ENCODE measurements at places on chromosomes 3 and 15.

GRCh38 chr3:192958219-192958872, 40.7 kb upstream of the MB21D2 start:
- DNase-seq: no peak

DNA sequence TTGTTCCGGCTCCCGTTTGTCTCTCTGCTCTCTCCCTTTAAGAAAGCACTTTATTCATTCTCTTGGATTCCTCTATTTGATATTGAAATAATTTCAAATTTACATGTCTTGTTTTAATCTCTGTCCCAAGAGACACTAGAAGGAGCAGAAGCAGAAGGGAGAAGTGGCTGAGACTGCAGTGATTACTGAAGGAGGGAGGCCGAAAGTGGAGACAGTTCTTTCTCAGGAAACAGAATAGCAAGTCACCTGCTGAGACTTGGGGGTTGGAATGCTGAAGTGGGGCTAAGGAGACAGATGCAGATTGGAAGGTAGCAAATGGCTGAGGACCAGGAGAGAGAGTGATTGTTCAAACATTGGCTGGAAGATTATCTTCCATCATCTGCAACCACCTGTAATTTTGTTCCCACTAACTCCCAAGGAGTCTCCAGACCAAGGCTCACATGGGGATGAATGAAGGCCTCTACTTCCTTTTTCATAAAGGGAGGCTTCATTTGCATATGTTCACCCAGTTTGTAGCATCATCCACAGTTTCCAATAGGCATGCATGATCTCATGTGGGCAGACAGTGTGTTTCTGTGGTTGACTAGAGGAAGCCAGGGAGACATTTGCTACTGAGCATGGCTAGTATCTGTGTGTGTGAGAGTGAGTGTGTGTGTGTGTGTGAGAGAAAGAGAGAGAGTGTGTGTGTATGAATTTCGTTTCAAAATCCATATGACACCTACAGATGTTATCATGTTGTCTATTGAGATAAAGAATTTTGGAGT, 24.0 kb downstream of the LTF start:
- no peak for DNase-seq

GRCh38 chr15:58146749-58147148, 8.6 kb downstream of the AQP9 start:
- DNase-seq: no peak

DNA sequence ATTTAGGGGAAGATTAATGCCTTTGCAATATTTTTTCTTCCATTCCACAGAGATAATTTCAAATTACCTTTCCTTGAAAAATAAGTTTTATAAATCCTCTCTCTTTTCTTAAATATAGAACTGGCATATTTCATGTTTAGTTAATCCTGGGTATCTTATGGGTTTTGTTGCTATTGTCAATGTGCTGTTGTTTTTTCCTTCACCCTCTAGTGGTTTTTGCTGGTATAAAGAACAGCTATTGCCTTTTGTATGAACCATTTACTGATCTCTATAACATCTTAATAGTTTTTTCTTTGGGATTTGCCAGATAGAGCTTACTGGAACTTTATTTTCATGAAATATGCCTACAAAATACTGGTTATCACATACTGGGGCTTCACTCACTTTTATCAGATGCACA, 359.6 kb upstream of the DPPA4 start:
- no peak for DNase-seq

DNA sequence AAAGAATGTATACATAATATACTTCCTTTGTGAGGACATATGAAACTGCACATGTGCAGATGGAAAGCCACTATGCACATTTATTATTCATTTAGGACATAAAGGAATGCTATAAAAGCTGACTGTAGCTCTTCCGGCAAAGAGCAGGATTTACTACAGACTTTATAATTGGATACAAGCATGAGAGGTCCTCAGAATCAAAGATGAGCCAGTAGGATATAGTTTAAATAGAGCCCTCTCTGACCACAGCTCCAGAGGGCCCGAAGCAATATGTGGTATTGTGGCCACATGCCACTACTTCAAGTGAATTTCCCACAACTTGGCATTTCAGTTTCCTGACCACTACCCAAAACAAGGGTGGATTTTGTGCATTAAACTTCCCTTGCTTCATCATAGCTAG, 140.9 kb downstream of the ATP8B4 start:
- DNase-seq: no peak

- no peak for DNase-seq
These were observed 580.2 kb downstream of the NLGN1 start for GRCh38 chr3:173977747-173978146.
